ENCODE measurements at places on chromosomes 3 and 15.

DNA sequence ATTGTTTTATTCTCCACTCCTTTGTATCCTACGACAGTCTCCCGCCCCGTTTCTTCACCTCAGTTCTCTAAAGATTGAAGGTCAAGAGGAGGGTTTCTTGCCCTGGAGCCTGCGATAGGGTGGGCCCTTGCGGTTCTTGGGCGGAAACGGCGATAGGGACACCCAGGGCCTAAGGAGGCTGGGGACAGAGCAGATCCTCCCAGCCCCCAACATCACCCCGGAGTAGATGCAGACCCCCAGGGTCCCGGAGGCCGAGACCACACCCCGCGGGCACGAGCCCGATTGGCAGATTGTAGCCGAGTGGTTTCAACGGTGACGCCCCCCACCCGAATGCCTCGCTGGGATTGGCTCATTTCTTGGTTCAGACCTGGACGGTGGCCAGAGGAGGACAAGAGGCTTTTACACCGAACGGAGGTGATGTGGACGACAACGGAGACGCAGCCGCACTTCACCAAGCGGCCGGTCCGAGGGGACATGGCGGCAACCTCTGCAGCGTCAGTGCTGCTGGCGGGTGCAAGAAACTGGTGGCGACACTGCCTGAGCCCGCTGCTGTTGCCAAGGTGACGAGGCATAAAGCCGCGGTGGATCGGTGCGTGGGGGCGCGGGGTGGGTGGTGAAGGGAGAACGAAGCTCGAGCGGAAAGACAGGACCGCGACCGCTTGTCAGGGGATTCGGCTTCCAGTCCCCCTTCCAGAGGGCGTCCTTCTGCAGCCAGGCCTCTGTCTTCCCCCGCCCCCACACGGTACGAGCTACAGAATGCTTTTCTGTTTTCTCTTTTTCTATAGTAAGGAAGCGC is 19.0 kb upstream of the MCF2L2 start:
- DNase-seq, result peak; percentile 88

DNA sequence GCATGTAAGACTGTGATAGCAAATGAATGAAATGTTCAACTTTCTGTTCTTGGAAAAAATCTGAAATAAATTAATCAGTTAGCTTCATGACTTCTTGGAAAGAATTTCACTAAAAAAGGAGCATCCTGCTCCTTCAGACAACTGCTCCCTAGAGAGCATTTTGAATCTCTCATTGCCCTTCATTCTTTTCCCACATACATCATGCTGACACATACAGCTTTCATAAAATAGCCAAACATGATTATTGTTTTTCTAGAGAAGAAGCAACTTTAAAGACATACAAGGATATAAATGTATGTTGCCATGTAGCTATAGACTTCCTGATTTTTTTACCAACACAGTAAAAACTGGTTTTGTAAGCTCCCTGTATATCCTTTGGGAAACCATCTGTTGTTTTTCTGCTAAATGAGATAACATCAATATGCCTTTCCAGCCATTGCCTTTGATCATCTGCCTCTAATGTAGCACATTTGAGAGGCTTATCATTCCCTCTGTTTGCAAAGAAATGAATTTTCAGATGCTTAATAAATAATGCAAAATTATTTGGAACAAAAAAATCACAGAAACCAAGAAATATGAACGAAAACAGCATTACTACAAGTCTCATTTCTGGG is 248.2 kb upstream of the GPR149 start:
- no peak for DNase-seq

GRCh38 chr3:50008931-50009330 is 69.0 kb downstream of the RBM6 start:
- no peak for DNase-seq

DNA sequence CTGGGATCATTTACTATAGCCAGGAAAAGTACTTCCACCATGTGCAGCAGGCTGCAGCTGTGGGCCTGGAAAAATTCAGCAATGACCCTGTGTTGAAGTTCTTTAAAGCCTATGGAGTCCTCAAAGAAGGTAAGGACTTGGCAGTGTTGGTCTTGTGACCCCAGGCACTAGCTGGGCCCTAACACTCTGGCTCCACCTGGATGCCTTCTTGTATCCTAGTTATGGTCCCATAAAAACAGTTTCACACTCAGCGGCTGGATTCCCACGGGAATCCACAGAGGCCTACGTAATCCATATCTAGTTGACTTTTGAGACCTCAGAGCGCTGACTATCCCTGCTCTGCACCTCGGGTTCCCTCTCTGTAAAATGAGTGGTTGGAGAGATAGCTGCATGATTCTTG is 1.6 kb downstream of the TTC21A start:
- DNase-seq, result no peak

DNA sequence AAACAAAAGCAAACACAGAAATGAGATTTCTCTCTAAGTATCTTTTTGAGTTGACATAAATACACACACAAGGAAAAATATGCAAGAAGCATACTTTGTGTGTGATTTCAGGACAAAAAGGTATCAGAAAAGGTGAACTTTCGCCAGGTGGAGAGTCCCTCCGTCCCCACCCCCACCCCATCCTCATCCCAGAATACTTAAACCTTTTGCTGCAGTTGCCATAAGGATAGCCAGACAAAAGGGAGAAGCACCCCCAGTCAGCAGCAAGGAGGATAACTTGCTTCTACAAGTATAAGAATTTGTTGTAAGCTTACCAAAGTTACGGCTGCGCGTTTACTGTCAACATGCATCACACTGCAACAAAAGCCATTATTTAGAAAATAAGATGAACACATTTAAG is 10.3 kb downstream of the FOXP1 start:
- DNase-seq, result no peak

DNA sequence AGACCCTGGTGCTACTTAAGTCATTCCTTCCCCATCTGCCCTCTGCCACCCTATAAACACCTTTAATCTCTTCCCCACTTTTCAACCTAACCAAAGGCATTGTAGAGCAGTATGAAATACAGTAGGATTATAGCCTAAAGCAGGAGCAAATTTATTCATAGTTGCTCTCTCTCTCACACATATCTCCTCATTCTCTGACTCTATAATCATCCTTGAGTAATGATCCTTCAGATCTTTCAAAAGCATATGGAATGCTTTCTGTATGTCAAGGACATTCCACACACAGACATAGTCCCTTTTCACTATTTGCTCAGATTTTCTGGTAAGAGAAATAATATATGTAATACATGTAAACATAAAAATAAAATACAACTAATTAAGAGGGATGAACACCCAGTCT is 54.1 kb downstream of the TRPC1 start:
- DNase-seq, result no peak

- no peak for DNase-seq
Observed at GRCh38 chr15:93895976-93896770, 335.2 kb upstream of the MCTP2 start.

DNA sequence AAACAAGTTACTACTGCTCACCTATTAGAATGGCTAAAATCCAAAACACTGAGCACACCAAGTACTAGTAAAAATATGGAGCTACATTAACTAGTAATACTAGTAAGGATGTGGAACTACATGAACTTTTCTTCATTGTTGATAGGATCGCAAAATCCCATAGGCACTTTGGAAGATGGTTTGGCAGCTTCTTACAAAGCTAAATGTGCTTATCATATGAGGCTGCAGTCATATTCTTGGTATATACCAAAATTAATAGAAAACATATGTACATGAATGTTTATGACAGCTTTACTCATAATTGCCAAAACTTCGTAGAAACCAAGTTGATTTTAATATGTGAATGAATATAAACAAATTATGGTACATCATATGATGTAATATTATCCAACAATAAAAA is 366.8 kb upstream of the KCNMB2 start:
- no peak for DNase-seq

DNA sequence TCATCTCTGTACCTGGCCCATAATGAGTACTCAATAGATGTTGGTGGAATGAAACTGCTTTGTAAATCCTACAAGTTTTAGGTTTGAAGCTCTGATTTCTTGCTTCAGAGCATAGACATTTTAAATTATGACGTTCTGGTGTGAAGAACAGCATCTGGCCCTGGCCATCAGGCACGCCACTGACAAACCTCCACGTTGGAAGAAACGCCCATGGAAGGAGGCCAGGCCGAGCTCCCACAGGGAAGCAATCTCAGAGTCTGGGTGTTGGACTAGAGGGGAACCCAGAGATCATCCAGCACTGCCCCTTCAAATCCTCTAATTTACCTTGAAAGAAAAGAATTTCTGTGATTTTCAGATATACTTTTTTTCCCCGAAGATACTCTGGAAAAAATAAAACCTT is 328.1 kb upstream of the RGMA start:
- no peak for DNase-seq

- no peak for DNase-seq
Observed at GRCh38 chr3:121698901-121699300, 38.2 kb upstream of the HCLS1 start.
